Posterior cingulate gyrus (tissue), 11 donors: ENCODE measurements at places on chromosomes 2 and 18.

DNA sequence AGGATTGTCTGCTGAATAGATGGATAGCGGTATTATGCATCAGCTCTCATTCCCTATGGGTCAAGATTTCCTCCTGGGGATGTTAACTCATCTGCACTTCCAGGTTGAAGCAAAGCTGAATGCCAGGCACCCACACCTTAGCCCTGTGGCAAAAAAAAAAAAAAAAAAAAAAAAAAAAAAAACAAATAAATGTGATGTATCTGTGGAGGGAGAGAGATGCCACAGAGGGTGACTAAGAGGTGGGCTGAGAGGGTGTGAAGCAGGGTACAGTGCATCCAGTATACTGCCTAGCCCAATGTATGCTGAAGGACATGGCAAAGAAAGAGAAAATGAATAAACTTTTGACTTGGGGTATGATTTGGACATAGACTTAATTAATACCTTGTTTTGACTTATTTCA is 91.4 kb downstream of the COPS8 start:
- no peak for DNase-seq

- DNase-seq = no peak
These were observed 64.0 kb downstream of the CTIF start for GRCh38 chr18:48602759-48603390.

- DNase-seq = no peak
These were observed 89.5 kb upstream of the STK39 start for GRCh38 chr2:168336786-168337388.

GRCh38 chr18:61435064-61435652 is 101.9 kb downstream of the CDH20 start:
- no peak for DNase-seq

DNA sequence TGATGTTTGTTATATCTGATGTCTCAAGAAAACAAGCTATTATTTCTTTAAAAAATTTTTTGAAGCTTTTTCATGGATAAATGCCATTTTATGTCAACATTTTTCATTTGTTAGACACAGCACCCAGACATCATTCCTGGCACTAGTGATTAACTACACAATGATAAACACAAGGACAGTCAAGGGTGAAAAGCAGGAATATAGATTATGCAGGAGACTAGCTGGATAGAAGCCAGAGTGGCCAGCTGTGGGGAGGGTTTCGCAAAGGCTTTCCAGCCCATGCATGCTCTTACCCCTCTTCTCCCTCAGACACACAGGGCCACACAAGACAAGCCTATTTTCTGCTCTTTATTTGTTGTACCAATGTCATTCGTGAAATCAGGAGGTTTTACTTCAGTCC is 127.1 kb upstream of the TTC39C start:
- no peak for DNase-seq

DNA sequence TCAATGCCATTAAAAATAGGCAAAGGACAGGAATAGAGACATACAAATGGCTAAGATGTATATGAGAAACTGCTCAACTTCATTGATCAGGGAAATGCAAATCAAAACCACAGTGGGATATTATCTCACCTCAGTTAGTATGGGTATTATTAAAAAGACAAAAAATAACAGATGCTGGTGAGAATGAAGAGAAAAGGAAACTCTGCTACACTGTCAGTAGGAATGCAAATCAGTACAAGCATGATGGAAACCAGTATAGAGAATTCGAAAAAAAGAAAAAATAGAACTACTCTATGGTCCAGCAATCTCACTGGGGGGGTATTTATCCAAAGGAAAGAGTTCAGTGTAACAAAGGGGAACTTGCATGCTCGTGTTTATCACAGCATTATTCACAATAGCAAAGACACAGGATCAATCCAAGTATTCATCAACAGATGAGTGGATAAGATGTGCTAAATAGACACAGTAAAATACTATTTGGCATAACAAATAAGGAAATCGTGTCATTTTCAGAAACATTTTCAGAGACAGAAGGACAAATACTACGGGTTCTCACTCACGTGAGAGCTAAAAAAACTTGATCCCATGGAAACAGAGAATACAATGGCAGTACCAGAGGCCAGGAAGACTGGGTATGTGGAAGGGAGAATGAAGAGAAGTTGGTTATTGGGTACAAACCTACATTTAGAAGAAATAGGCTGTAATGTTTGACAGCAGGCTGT is 60.6 kb downstream of the CCDC74A start:
- DNase-seq = no peak

DNA sequence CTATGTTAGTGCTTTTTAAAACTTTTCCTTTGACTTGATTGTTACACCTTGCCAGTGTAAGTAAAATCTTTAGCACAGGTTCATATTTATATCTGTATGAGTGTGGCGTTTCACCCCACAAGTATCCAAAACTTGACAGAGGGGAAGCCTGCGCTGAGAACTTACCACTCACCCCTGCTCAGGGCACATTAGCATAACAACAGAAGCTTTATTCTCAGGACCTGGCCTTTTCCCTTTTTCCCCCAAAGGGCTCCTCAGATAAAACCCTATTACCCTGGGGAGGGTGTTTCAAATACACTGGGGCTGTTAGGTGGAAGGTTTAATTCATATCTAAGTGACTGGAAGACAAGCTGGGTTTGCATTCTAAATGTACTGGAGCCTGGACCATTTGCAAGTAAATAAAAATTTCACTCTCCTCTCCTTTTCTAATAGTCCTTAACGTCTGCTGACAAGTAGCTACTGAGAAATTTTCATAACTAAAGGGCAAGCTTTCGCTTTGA is 276.6 kb downstream of the RNF152 start:
- no peak for DNase-seq

- no peak for DNase-seq
These were observed 123.5 kb downstream of the PLEKHM3 start for GRCh38 chr2:207901829-207902228.

GRCh38 chr2:23445450-23445868 is 60.5 kb downstream of the KLHL29 start:
- DNase-seq = no peak

DNA sequence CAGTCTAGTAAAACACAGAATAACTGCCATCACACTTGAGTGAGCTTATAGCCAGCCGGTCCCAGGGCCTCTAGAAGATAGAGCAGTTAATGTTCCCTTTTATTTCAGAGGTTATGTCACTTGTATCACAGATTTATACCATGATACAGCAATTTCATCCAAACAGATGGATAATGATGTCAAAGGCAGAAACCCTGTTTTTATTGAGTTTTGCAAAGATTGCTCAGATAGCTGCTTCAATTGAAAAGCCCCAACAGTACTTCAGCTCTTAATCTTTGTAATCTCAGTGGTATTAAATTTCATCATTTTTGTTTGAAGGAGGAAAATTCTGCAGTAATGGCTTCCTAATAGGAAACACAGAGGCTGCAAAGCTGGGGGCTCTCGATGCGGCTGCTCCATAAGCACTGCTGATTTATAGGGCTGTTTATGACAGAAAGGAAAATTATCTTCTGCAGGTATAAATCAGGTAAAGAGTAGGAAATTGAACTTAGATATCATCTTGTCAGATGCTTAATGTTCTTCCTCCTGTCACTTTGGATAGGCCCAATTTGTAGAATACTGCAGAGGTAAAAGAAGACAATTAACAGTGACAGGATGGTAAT is 112.3 kb downstream of the LNPK start:
- DNase-seq = no peak

DNA sequence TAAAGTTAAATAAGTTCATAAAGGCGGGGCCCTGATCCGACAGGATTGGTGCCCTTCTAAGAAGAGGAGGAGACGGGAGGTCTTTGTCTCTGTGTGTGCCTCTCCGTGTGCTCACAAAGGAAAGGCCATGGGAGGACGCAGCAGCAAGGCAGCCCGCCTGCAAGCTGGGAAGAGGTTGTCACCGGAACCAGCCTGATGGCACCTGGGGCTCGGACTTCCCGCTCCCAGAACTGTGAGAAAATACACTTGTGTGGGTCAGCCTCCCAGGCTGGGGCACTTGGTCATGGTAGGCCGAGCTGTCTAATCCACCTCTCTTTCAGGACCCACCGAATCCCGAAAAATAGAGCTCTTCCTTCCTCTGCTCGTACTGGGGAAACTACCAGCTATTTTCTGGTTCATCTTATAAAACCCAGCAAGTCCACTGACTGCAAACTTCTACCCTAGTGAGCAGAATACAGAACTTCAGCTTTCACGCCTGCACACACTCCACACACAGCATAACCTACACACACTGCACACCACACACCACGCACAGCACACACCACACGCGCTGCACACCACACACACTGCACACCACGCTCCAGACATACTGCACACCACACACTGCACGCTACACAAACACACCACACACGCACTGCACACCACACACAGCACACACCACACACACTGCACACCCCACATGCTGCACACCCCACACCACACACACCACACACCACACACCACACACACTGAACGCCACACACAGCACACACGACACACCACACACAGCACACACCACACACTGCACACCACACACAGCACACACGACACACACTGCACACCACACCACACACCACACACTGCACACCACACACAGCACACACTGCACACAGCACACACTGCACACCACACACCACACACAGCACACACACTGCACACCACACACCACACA is 58.1 kb downstream of the ASB1 start:
- DNase-seq = no peak

DNA sequence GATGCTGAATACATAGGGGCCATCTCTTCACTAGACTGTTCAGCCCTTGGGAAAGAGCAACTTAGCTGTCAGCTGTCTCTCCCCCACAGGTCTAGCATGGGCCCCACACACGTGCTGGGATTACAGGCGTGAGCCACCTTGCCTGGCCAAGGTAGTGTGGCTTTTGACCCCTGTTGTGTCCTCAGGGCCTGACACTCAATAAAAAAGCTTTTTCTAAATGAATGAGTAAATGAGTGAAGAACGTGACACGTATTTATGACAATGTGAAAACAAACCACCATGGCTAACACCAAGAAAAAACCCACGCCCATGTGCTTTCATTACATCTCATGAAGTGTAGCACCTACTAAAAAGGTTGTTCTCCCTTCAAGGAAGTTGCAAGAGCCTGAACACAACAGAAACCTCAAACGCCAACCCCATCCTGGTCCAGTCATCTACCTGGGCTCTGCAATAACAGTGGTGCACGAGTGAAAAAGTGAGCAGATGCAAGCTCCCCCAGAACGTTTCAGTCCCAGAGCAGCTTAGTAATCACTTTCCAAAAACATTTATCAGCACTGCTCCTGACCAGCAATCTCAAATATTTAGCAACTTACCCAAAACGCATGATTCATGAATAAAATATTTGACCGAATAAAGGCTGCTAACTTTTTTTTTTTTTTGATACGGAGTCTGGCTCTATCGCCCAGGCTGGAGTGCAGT is 3.4 kb downstream of the WDFY1 start:
- no peak for DNase-seq

- peak; percentile 79 for DNase-seq
These were observed 431 bp upstream of the SEC11C start for GRCh38 chr18:59139291-59139614.

DNA sequence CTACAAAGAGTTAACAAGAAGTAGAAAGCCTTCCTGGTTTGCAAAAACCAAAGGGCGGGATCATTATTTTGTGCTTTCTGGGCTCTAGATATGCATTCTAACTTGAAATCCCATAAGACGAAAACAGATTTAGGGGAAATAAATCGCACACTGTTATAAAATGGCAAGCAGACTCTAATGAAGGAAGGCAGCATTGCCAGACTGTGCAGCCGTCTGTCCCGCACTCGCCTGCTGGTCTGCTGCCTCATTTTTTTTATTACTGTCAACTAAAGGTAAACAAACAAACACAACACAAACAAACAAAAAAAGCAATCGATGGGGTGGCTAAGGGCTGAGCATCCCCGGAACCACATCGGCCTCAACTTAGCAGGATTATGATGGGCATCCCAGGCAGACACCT is 24.4 kb downstream of the ZNF521 start:
- no peak for DNase-seq

GRCh38 chr2:226798422-226799210 is 1.0 kb downstream of the IRS1 start:
- DNase-seq = peak; percentile 67

GRCh38 chr18:74316257-74317170 is 875 bp downstream of the C18orf63 start:
- DNase-seq = no peak

DNA sequence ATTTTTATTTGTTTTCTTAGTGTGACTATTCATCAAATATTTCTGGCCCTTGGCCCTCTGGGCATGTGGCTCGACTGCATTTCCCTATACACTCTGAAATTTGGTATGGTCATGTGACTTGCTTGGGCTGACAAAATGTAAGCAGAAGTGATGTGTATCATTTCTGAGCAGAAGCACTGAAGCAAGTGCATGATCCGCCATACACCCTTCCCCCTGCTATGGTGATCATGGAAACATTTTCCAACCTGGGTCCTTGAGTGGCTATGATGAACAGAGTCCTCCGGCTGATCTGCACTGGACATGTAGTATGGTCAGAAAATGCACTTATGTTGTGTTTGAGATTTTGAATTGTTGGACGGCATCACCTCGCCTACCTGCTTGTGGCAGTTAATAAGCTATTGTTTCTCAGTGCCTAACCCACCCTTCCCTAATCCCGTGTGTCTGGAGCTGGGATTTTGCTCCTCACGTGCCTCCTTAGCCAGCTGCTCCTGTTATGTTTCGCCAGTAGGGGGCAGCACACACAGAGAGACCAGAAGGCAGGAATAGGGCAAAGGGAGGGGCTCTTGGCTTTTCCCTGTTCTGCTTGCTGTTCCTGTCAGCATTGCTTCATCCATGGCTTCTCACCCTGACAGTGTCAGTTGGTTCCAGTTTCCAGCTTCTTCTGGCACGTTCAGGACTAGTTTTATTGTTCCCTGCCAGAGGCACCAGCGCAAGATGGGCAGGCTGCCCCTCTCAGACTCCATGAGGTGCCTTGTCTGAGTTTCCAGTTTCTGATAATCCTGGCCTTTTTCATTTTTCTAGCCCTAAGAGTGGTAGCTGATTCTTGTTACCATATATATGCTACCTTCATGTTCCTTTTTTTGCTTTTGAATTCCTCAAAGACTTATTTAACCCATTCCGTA is 207.4 kb downstream of the ARL6IP6 start:
- DNase-seq = no peak

GRCh38 chr2:241339839-241340630 is 16.1 kb upstream of the FARP2 start:
- no peak for DNase-seq

- no peak for DNase-seq
These were observed 35.3 kb upstream of the ZNF516 start for GRCh38 chr18:76530391-76530790.

DNA sequence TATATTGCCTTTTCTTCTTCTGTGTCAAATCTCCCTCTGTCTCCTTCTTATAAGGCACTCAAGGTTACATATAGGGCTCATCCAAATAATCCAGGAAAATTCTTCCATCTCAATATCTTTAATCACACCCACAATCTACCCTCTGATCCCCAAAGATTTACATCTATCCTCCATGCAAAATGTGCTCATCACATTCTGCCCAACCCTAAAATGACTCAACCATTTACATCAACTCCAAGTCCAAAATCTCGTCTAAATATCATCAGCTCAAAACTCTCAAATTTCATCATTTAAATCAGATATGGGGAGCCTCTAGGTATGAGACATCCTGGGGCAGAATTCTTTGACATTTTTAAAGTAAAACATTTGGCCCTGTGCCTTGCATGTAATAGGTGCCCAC is 1349.8 kb downstream of the SUCLG1 start:
- no peak for DNase-seq
